ELR (cell line): ENCODE measurements at places on chromosomes 2 and 18.

DNA sequence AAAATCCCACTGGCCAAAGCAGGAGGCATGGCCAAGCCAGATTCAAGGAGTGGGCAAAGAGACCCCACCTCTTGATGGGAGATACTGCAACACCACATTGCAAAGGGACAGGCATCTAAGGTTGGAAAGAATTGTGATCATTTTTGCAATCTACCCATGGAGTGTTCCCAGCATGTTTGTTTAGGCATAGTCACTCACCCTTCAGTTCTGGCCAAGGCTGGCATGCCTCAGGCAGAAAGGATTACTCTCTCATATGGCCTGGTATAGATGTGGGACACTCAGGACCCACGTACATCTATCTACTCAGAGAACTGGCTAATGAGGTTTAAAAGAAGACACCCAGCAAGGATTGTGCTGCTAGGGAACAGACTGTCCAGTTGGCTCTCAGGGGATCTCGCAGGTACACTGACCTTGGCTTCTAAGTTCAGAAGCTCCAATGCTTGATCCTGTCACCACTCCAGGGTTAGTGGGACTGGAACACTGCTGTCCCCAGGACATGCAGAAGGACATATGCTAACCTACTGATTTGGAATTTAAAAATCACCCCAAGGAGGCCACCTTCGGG is 183.7 kb downstream of the KLHL29 start:
- DNase-seq, result no peak

DNA sequence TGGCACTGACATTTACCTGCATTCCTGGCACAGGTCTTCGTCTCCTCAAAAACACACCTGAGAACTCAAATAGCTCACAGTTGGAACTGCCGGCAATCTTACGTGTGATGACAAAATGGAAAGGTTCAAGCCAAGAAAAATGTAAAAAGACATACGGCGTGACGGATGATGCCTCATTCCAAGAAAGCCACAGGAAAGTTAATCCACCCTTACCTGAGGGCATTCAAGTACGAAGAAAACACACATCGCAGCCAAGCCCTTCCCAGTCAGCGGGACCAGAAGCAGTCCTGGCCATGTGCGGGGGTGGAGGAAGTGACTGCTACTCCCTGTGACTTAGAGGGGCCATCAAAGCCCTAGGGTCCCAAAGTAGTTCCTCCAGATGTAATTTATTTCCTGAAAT is 986.3 kb upstream of the CELF4 start:
- DNase-seq, result no peak

DNA sequence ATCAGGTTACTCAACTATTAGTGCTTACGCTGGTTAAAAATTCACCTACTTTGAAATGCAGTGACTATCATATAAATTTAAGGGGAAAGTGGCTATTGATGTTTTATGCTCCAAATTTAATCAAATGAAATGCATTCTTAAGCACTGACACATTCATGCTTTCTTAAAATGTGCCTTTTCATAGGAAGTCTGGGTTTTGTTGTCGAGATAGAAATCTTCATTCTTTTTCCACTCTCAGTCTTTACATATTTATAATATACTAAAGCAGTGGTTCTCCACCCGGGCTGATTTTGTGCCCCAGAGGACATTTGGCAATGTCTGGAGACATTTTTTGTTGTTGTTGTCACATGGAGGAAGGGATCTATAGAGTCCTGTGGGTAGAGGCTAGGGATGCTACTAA is 167.9 kb downstream of the PAX3 start:
- no peak for DNase-seq

GRCh38 chr2:199926806-199927205 is 15.7 kb downstream of the C2orf69 start:
- DNase-seq, result no peak

GRCh38 chr2:99697811-99698568 is 208.2 kb upstream of the REV1 start:
- peak; percentile 90 for DNase-seq

DNA sequence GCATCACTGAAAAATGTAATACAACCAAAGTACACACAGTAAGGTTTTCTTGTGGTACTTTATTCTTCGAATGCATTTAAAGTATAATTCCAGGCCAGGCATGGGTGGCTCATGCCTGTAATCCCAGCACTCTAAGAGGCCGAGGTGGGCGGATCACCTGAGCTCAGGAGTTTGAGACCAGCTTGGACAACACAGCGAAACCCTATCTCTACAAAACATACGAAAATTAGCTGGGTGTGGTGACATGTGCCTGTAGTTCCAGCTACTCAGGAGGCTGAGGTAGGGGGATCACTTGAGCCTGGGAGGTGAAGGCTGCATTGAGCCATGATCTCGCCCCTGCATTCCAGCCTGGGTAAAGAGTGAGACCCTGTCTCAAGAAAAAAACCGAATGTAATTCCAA is 3.9 kb upstream of the TTC39C start:
- no peak for DNase-seq

GRCh38 chr2:172722481-172722880 is 13.2 kb upstream of the RAPGEF4 start:
- DNase-seq, result no peak

GRCh38 chr2:237870126-237870525 is 10.7 kb downstream of the RAMP1 start:
- DNase-seq, result no peak

DNA sequence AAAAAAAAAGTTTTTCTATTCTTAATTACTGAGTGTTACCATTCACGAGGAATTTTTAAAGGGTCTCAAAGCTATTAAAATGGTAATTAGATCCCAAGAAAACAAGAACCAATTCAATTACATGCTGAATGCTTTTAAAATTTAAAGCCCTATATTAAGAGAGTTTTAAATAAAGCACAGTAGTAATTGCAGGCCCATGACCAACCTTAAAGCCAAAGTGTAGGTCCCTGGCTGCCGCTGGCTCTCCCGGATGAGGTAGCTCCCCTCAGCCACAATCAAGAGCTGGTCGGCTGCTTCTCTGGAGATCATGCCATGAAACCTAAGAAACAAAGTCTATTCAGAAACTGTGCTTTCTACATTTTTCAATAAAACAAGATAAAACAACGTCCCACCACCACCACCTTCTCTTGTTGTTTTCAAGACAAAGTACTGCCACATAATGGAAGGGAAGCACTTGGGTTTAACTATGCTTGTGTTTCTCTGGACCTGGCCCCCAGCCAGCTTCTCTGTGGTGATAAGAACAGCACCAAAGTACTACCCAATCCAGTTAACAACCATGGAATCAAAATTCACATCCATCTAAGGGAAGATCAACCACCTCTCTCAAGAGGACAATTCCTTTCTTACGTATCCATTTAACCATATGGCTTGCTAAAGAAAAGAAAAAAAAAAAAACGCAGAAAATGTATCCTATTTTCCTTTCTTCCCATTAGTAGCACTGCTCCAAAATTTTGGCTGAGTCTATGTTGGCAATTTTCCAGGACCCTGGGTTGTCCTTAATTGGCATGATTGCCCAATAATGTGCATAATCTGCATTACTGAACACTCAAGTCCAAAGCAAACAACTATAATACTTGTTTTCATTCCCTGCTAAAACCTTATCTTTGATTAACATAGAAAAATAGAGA is 90.1 kb downstream of the CHN1 start:
- DNase-seq, result no peak

GRCh38 chr18:8117006-8117371 is 492.2 kb upstream of the RAB12 start:
- DNase-seq, result no peak

GRCh38 chr18:11548916-11549551 is 60.4 kb upstream of the SLC35G4 start:
- no peak for DNase-seq

- peak; percentile 72 for DNase-seq
Measured at GRCh38 chr2:62774555-62775366, 69.2 kb downstream of the EHBP1 start.

- DNase-seq, result no peak
Measured at GRCh38 chr2:1739322-1739957, 4.9 kb downstream of the PXDN start.

GRCh38 chr18:26230497-26230896 is 4.3 kb downstream of the TAF4B start:
- no peak for DNase-seq

DNA sequence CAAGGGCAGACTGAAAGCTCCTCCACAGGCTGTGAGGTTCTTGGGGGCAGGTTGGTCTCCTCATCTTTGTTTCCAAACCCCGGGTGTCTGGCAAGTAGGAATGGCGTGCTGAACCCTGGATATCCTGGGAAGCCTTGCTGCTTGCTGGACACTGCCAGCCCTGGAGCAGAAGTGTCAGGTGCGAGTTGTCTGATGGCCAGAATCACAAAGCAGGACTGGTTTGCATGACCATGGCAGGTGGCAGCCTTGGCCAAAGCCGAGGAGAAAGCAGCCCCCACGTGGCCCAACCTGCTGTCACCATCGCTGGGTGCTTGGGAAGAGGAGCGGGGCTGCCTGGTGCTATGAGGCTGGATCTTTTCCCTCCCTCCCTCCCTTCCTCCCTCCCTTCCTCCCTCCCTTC is 309.5 kb upstream of the HS6ST1 start:
- no peak for DNase-seq

DNA sequence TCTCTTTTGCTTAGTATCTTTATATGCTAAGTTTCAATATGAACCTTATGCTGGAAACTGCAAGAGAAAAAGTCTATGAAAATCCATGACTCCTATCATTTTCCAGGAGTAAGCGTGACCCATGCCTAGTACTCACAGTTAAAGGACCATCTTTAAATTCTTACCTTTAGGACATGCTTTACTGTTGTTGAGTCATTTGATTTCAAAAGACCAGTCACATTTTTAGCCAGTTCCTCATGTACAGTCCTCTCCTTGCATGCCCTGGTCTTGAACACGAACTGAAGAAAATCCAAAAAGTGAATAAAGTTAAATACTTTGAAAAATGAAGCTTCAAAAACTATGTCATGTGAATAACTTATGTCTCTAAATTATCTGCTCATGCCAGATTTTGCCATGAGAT is 117.8 kb upstream of the CCDC195 start:
- no peak for DNase-seq

GRCh38 chr2:240584486-240585031 is 2.0 kb upstream of the CAPN10 start:
- peak; percentile 21 for DNase-seq

- no peak for DNase-seq
Measured at GRCh38 chr2:207503234-207503633, 26.5 kb upstream of the CREB1 start.

GRCh38 chr2:108257757-108258331 is 18.1 kb downstream of the SULT1C3 start:
- DNase-seq, result peak; percentile 80

- DNase-seq, result peak; percentile 19
Measured at GRCh38 chr2:233707940-233708644, 4.6 kb upstream of the UGT1A5 start.

DNA sequence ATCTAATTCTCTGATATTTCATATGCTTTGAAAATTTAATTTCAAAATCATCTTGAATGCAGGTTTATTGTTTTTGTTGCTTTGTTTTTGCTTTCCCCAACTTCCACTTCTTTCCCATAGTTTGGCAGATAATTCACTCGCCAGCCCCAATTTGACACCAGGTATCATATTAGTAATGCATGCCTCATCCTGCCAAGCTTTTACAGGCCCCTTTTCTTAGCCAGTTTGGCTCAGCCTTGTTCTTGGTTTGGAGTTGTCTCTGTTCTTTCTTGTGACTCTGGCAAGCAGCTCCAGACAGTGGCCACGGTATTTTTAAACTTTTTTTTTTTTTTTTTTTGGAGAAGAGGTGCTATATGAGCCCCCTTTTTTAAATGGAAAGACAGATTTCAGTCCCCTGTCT is 65.3 kb downstream of the PMS1 start:
- no peak for DNase-seq

DNA sequence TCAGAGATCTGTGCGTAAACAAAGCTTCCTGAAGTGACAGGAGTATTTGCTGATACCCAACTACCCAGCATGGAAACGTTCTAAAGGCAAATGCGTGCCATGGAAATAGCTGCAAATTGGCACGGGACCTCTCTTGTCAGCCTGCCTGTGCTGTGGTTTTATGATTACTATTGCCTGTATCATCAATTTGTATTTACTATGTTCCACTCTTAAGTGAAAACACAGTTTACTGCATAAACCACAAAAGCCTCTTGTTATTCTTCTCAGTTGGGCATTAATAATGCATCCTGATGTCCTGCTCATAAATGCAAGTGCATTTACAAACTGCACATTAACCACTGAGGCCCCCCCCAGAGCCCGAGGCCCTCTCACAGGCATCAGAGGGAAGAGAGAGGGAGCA is 196.6 kb upstream of the SLC35G4 start:
- no peak for DNase-seq

GRCh38 chr2:62576276-62576939 is 70.4 kb upstream of the TMEM17 start:
- no peak for DNase-seq

DNA sequence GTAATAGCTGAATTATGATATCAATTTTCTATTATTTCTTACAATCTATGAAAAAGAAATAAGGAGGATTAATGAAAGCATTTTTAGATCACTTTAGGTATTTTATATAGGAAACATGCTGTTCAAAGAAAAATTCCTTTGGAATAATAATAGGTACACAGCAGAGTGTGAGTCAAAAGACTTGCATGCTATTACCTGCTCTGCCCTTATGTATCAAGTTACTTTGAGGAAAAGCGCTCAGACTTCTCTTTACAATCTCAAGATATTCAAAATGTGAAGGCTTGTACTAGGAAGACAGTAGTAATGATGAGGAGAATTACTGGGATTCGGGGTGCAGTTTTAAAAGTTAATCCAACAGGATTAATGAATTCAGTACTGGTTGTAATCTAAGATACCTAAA is 29.1 kb upstream of the RNU4ATAC start:
- peak; percentile 25 for DNase-seq
